ENCODE measurements at places on chromosomes 2 and 18.

DNA sequence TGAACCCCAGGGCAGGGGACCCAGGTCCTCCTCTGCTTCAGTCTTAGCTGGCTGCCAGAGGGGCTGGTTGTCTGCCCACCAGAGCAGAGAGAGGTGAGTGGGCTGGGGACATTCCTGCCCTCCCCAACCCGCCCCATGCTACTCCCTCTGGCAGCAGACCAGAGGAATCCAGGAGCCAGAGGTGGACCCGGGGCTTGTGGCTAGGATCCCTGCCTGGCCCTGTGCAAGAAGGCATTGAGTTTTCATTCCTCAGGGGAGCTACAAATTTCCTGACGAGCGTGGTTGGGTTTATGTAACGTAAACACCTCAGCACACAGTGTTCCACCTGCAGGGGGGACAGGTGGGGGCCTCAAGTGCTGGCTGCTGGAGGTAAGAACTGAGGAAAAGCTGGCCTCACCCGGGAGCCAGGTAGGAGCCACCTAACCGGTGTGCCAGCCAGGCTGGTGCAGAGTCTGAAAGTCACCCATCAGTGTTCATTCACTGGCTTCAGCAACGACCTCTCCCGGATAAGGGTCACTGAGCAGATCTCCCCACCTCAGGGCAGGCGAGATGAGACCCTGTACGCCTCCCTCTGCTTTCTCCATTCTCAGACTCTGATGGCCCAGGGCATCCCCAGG is 246.8 kb downstream of the DYSF start:
- DNase-seq, result no peak

GRCh38 chr2:28344756-28345373 is 47.8 kb upstream of the FOSL2 start:
- no peak for DNase-seq

DNA sequence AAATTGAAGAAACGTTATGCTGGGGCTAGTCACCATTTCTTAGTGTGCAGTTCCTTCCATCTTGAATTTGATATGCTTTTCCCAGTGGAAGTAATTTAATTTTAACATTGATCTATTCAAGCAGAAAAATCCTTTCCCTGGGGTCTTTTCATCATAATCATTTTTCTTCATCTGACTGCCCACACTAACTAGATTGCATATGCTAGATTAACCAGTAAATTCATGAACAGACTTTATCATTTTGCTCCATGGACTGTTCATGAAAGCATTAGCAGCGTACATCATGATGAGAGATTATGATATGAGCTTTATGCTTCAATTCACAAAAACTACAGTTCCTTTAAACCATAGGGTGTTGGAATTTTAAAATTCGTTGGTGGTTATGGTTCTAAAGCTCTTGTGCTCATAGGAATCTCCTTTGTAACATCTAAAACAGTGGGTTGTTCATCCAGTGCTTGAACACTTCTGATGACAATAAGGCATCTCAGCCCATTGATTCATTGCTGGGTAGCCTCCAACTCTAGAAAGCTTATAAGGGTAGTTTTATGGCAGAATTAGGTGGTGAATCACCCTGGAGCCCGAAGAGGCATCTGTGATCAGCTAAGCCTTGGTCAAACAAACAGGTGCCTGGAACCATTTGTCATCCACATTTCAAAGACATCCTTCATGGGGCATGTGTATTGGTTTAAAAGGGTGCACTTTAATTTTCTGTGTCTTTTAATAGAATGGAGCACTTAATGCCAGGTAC is 77.2 kb upstream of the NDUFV2 start:
- DNase-seq, result peak; percentile 73

DNA sequence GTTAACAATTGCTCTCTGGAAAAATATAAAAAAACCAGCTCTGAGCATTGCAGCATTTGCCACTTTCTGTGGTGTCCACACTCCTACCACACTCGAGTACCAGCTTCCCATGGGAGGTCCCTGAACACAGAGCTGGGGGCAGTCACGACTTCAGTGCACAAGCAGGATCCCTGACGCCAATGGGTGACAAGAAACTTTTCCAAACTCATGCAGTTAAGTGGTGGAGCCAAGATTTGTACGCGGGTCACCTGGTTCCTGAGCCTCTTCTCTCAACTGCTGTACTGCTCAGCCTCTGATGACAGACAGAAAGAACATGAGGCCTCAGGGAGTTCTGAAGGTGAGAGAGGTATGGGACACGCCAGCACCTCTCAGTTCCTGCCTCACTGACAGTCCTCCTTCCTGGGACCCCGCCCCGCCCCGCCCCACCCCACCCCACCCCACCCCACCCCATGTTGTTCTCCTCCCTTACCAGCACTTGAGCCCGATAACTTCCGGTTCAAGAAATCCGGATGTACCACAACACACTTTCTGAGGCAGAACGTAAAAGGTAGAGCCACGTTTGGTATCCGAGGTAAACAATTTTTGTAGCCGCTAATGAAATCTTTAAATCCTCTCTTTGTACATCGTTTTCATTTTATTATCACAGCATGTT is 287.6 kb downstream of the MYCN start:
- DNase-seq, result no peak

Data from fibroblast of skin of right quadriceps (primary cell).